ENCODE measurements at places on chromosomes 3 and 15.

DNA sequence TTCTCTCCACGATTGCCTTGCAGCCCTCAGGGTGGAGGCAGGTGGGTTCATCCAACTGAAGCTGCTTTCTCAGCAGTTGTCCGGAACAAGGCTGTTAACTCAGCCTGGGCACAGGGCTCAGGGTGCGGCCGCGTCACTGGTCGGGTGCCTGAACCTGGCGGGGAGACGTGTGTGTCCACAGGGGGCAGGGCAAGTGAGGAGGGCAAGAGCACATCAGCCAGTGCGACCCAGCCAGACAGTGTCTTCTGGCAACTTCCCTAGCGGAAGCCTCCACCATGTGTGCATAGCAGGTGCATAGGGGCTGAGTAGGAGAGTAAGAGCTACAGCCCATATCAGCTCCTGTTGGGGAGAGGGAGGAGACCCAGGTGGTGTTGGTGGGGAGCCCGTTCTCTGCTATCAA is 150.4 kb upstream of the THRB start:
- DNase-seq: no peak

GRCh38 chr3:147408188-147409100 is 721 bp upstream of the ZIC1 start:
- no peak for DNase-seq

- no peak for DNase-seq
These were observed 538.8 kb downstream of the NLGN1 start for GRCh38 chr3:173936316-173936715.

- no peak for DNase-seq
These were observed 40.5 kb upstream of the CDV3 start for GRCh38 chr3:133532951-133533350.

- DNase-seq: no peak
These were observed 170.0 kb downstream of the SOX2 start for GRCh38 chr3:181881749-181882148.

Data from CD4-positive, CD25-positive, alpha-beta regulatory T cell (primary cell).